ENCODE measurements at places on chromosomes 11 and 22.

GRCh38 chr11:103378931-103379330 is 269.7 kb downstream of the DYNC2H1 start:
- H3K27me3 ChIP-seq, result no peaks in the 10 kb centered on the region
- no peaks in the 10 kb centered on the region for H3K4me1 ChIP-seq
- no peak overlapping the region for H3K27ac ChIP-seq
- DNase-seq, result no peak
- H3K36me3 ChIP-seq, result peaks cover 26% of the 10 kb centered on the region
- no peak overlapping the region for H3K4me3 ChIP-seq

- peaks cover 32% of the 10 kb centered on the region for H3K36me3 ChIP-seq
- no peaks in the 10 kb centered on the region for H3K27me3 ChIP-seq
- DNase-seq, result no peak
- H3K27ac ChIP-seq, result no peak overlapping the region
These were observed 5.5 kb upstream of the APOA1 start for GRCh38 chr11:116842909-116843308.

DNA sequence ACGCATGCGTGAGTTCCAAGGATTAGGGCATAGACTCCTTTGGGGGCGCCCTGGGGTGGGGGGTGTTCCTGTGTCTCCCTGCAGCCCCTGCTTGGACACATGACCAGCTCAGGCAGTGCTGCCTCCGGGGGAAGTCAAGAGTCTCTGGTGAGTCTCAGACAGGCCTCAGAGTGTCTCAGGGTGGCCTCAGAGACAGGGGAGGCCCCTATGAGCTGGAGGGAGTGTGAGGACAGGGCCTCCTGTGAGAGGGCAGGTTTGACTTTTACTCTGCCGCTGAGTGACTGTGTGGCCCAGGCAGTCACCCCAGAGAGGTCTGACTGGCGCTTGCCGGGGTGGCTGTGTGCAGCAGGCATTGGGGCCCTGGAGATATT is 41.2 kb upstream of the KCNQ1OT1 start:
- H3K36me3 ChIP-seq, result no peaks in the 10 kb centered on the region
- peaks cover 31% of the 10 kb centered on the region for H3K4me1 ChIP-seq
- no peaks in the 10 kb centered on the region for H3K27me3 ChIP-seq
- DNase-seq, result no peak
- H3K4me3 ChIP-seq, result no peak overlapping the region

- no peaks in the 10 kb centered on the region for H3K4me1 ChIP-seq
- no peak overlapping the region for H3K4me3 ChIP-seq
- DNase-seq, result no peak
These were observed 24.8 kb downstream of the RASSF10 start for GRCh38 chr11:13033760-13034533.

- H3K36me3 ChIP-seq, result no peaks in the 10 kb centered on the region
- peaks cover 33% of the 10 kb centered on the region for H3K4me1 ChIP-seq
- H3K27me3 ChIP-seq, result peaks cover 2% of the 10 kb centered on the region
- H3K27ac ChIP-seq, result no peak overlapping the region
These were observed 18.1 kb downstream of the TBC1D10A start for GRCh38 chr22:30308518-30309230.

- H3K27ac ChIP-seq, result peak overlapping the region; percentile 90
- H3K4me3 ChIP-seq, result no peak overlapping the region
- peaks cover 36% of the 10 kb centered on the region for H3K4me1 ChIP-seq
These were observed 550.7 kb downstream of the MN1 start for GRCh38 chr22:27250886-27251285.

- H3K4me3 ChIP-seq, result no peak overlapping the region
- no peaks in the 10 kb centered on the region for H3K4me1 ChIP-seq
- DNase-seq, result no peak
- peaks cover 51% of the 10 kb centered on the region for H3K27me3 ChIP-seq
- no peaks in the 10 kb centered on the region for H3K36me3 ChIP-seq
- H3K27ac ChIP-seq, result no peak overlapping the region
These were observed 30.6 kb downstream of the CACNA1I start for GRCh38 chr22:39601180-39601535.

DNA sequence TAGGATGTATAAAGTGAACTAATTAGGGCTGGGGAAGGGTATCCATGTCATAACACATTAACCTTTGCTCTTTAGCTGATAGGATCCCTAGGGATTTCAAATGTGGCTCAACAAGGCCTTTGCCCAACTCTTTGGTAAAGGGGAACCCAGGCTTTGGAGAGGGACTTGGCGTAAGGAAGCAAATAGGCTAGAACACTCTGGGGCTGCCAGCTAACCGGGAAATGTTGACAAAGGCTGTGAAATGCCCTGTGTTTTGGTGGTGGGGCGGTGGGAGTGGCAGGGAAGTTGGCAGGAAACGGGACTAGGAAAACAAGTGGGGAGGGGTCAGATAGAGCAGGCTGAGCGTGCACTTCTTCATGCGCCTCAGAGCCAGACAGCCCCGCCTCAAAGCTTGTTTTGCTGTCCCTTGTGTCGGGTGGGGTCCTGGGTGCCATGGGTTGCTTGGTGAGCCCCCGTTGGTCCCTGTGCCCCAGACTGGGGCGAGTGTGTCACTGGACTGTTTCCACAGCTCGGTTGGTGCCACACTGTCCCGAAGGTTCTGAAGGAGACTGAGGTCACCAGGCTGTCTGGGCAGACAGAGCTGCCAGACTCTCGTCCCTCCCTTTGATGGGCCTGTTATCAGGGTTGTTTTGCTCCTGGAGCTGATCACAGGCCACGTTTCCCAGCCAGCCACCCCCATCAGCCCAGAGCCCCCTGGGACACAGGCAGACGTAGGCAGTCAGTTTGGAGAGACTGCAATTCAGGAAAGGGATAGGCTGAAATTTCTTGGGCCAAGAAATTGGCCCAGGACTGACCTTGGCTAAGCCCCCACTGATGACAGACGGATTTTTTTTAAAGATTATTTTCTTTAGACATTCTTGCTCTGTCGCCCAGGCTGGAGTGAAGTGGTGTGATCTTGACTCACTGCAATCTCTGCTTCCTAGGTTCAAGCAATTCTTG is 19.6 kb downstream of the KCTD21 start:
- H3K27me3 ChIP-seq, result no peaks in the 10 kb centered on the region
- H3K36me3 ChIP-seq, result peaks cover 3% of the 10 kb centered on the region
- DNase-seq, result no peak
- peaks cover 21% of the 10 kb centered on the region for H3K4me1 ChIP-seq
- H3K4me3 ChIP-seq, result no peak overlapping the region
- H3K27ac ChIP-seq, result peak overlapping the region; percentile 83
